ENCODE measurements at places on chromosomes 4 and X.

- DNase-seq = no peak
These were observed 48.5 kb downstream of the NELFA start for GRCh38 chr4:1960170-1960825.

DNA sequence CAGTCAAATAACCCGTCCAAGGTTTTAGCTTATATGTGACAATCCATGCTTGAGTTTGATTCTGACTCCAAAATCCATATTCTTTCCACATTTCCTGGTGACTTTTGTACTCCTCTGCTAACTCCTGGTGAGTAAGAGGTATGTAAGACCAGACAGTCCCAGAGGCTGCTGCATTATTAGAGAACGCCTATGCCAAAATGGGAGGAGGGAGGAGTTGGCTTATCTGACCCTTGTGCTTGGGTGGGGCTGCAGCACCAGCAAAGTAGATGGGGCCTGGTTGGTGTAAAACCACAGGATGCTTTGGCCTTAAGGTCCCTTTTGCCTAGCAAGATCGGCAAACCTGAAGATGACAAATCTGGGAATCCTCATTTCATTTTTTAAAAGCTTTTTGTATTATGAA lies 9.1 kb upstream of the RNF212 start:
- no peak for DNase-seq

GRCh38 chr4:30839583-30840520 lies 119.7 kb downstream of the PCDH7 start:
- DNase-seq = no peak

GRCh38 chr4:118113220-118113619 lies 78.9 kb downstream of the NDST3 start:
- DNase-seq = no peak

DNA sequence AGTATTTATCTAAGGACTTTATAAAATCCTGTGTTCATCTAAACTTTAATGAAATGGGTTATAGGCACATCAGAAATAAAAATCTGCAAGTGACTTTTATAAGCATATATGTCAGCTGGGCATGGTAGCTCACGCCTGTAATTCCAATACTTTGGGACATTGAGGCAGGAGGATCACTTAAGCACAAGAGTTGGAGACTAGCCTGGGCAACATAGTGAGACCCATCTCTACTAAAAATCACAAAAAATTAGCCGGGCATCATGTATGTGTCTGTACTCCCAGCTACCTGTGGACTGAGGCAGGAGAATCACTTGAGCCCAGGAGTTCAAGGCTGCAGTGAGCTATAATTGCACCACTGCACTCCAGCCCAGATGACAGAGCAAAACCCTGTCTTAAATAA lies 20.9 kb downstream of the TBC1D9 start:
- DNase-seq = no peak

Measured in osteoblast (primary cell).